ENCODE measurements at places on chromosomes 1 and 21.
A peak's percentile ranks its signal among the peaks of the same experiment; 100 is the strongest.

- H3K27ac ChIP-seq = no peak overlapping the region
- H3K4me3 ChIP-seq = no peak overlapping the region
- DNase-seq = no peak
- H3K27me3 ChIP-seq = no peaks in the 10 kb centered on the region
- no peaks in the 10 kb centered on the region for H3K4me1 ChIP-seq
- H3K36me3 ChIP-seq = no peaks in the 10 kb centered on the region
These were observed 139.0 kb downstream of the GLIS1 start for GRCh38 chr1:53600001-53600400.

GRCh38 chr1:60345621-60346020 is 272.1 kb upstream of the C1orf87 start:
- H3K27ac ChIP-seq = no peak overlapping the region
- no peaks in the 10 kb centered on the region for H3K36me3 ChIP-seq
- no peaks in the 10 kb centered on the region for H3K27me3 ChIP-seq
- no peak overlapping the region for H3K4me3 ChIP-seq

- no peak overlapping the region for H3K27ac ChIP-seq
- DNase-seq = peak; percentile 9
- no peak overlapping the region for H3K4me3 ChIP-seq
- no peaks in the 10 kb centered on the region for H3K36me3 ChIP-seq
These were observed 45.6 kb downstream of the GLIS1 start for GRCh38 chr1:53693339-53693738.

- H3K36me3 ChIP-seq = no peaks in the 10 kb centered on the region
- no peak for DNase-seq
- no peak overlapping the region for H3K27ac ChIP-seq
- peaks cover 68% of the 10 kb centered on the region for H3K27me3 ChIP-seq
- H3K4me3 ChIP-seq = no peak overlapping the region
These were observed 281.7 kb downstream of the RRAGC start for GRCh38 chr1:38577937-38578270.

DNA sequence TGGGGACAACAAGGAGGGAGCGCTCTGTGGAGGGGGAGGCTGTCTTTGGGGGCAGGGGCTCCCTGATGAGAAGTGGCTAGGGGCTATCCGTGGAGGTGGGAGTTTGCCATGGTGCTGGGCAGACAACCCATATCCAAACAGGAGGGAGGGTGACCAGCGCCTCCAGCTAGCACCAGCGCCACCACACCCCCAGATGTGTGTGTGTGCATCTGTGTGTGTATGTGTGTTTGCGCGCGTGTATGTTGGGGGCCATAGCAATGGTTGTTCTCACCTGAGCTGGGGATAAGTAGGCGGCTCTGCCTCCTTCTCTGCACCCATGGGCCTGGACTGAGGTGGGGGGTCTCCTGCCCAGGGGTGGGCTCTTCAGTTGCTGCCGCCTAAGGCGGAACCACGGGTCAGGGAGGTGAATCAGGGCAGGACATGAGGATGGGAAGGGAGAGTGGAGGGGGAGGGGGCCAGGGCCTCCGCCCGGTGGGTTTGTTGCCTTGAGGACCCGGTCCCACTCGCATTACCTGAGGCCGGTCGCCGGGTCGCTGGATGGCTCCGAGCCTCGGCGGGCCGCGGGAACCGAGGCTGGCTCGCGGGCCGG is 345 bp downstream of the HPCAL4 start:
- no peaks in the 10 kb centered on the region for H3K4me1 ChIP-seq
- peaks cover 39% of the 10 kb centered on the region for H3K27me3 ChIP-seq
- no peaks in the 10 kb centered on the region for H3K36me3 ChIP-seq
- H3K4me3 ChIP-seq = no peak overlapping the region
- DNase-seq = no peak

- no peak overlapping the region for H3K4me3 ChIP-seq
- H3K36me3 ChIP-seq = peaks cover 13% of the 10 kb centered on the region
- no peaks in the 10 kb centered on the region for H3K4me1 ChIP-seq
- H3K27ac ChIP-seq = no peak overlapping the region
- no peak for DNase-seq
These were observed 70.2 kb downstream of the BACH1 start for GRCh38 chr21:29368906-29369305.

GRCh38 chr21:42609811-42610210 is 43.6 kb upstream of the PDE9A start:
- H3K4me3 ChIP-seq = no peak overlapping the region
- no peaks in the 10 kb centered on the region for H3K36me3 ChIP-seq
- no peak overlapping the region for H3K27ac ChIP-seq
- no peak for DNase-seq

DNA sequence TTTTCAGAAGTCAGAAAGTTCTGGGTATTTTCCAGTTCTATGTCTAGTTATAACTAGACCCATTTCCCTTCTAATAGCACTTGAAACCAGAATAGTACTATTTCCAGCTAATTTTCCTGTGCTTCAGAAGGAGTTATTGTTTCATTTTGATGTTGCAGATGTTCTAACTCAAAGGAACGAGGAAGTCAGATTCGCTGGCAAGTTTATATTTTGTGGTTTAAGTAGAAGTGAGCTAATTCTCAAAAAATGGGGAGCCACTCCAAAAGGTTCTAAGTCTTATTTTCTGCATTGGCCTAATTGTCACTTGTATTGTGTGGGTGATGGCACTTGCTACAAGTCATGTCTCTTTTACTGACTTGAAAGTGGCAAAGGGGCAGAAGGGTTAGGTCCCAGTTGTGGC is 18.1 kb downstream of the CCDC185 start:
- H3K27ac ChIP-seq = no peak overlapping the region
- no peak for DNase-seq
- H3K4me3 ChIP-seq = no peak overlapping the region
- no peaks in the 10 kb centered on the region for H3K27me3 ChIP-seq

GRCh38 chr1:240151136-240151735 is 59.6 kb downstream of the FMN2 start:
- no peak overlapping the region for H3K27ac ChIP-seq
- H3K4me3 ChIP-seq = no peak overlapping the region
- H3K4me1 ChIP-seq = peaks cover 9% of the 10 kb centered on the region
- DNase-seq = peak; percentile 92
- H3K36me3 ChIP-seq = no peaks in the 10 kb centered on the region
- H3K27me3 ChIP-seq = peaks cover 2% of the 10 kb centered on the region

GRCh38 chr21:44557491-44558328 is 885 bp downstream of the KRTAP10-3 start:
- no peaks in the 10 kb centered on the region for H3K4me1 ChIP-seq
- no peaks in the 10 kb centered on the region for H3K36me3 ChIP-seq
- H3K27me3 ChIP-seq = peaks cover 6% of the 10 kb centered on the region

DNA sequence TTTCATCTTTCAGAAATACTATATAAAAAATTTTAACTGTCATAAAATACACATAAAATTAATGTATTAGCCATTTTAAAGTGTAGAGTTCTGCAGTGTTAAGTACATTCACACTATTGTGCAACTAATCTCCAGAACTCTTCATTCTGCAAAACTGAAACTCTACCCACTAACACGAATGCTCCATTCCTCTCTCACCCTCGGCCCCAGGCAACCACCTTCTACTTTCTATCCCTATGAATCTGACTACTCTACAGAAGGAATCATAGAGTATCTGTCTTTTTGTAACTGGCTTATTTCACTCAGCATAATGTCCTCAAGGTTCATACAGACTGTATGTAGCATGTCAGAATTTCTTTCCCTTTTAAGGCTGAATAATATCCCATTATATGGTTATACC is 43.4 kb downstream of the LTN1 start:
- peaks cover 64% of the 10 kb centered on the region for H3K36me3 ChIP-seq
- no peaks in the 10 kb centered on the region for H3K27me3 ChIP-seq
- H3K4me1 ChIP-seq = no peaks in the 10 kb centered on the region
- no peak overlapping the region for H3K27ac ChIP-seq
- H3K4me3 ChIP-seq = no peak overlapping the region

- peak; percentile 94 for DNase-seq
- H3K36me3 ChIP-seq = no peaks in the 10 kb centered on the region
- H3K27ac ChIP-seq = peak overlapping the region; percentile 56
- H3K27me3 ChIP-seq = no peaks in the 10 kb centered on the region
These were observed 35.5 kb downstream of the AHDC1 start for GRCh38 chr1:27568300-27569087.

- no peak overlapping the region for H3K4me3 ChIP-seq
- no peak overlapping the region for H3K27ac ChIP-seq
- peaks cover 34% of the 10 kb centered on the region for H3K4me1 ChIP-seq
- no peaks in the 10 kb centered on the region for H3K27me3 ChIP-seq
These were observed 333.4 kb upstream of the ADGRL2 start for GRCh38 chr1:81467383-81467782.

DNA sequence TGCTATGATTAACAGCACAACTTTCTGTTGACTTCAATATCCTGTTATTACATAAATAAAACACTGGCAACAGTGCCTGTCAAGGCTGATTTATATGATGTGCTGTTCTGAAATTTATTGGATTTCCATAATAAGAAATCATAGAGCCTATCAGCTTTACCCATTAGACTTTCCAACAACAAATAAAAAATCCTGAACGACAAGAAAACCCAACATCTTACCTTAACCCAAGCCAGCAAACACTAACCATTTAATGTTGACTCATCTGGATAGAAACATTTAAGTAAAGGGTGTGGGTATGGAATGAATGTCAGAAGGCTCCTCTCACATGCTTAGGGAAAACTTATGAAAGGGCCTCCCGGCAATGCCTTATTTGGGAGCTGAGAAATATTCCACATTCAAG is 165.1 kb downstream of the SLC45A1 start:
- H3K4me3 ChIP-seq = no peak overlapping the region
- H3K27me3 ChIP-seq = no peaks in the 10 kb centered on the region
- H3K27ac ChIP-seq = no peak overlapping the region
- peaks cover 7% of the 10 kb centered on the region for H3K36me3 ChIP-seq
- H3K4me1 ChIP-seq = no peaks in the 10 kb centered on the region

- no peaks in the 10 kb centered on the region for H3K36me3 ChIP-seq
- DNase-seq = peak; percentile 86
- no peaks in the 10 kb centered on the region for H3K27me3 ChIP-seq
- no peak overlapping the region for H3K27ac ChIP-seq
- H3K4me1 ChIP-seq = peaks cover 7% of the 10 kb centered on the region
These were observed 25.5 kb downstream of the TNFRSF8 start for GRCh38 chr1:12088607-12089006.

DNA sequence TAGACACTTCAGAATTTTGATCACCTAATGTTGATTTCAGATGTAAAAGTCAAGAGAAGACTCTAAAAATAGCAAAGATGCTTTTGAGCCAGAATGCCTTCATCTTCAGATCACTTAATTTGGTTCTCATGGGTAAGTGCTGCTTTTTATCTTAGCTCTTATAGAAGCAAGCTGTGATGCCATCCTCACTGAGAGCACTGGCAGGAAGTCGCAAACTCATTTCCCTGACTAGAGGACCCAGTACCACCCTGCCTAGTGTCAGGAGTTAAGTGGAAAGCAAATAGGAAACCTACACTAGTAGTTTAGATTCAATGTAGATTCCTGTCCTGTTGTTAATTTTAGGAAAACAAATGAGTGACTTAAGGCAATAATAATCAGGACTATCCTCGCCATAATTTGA is 12.1 kb downstream of the IFNAR2 start:
- peaks cover 85% of the 10 kb centered on the region for H3K4me1 ChIP-seq
- peak; percentile 41 for DNase-seq
- H3K4me3 ChIP-seq = no peak overlapping the region
- H3K27ac ChIP-seq = no peak overlapping the region
- H3K27me3 ChIP-seq = no peaks in the 10 kb centered on the region
- peaks cover 36% of the 10 kb centered on the region for H3K36me3 ChIP-seq

- no peaks in the 10 kb centered on the region for H3K27me3 ChIP-seq
- no peak overlapping the region for H3K27ac ChIP-seq
- H3K36me3 ChIP-seq = peaks cover 97% of the 10 kb centered on the region
- H3K4me3 ChIP-seq = no peak overlapping the region
These were observed 16.2 kb downstream of the CHRNB2 start for GRCh38 chr1:154583773-154584172.

DNA sequence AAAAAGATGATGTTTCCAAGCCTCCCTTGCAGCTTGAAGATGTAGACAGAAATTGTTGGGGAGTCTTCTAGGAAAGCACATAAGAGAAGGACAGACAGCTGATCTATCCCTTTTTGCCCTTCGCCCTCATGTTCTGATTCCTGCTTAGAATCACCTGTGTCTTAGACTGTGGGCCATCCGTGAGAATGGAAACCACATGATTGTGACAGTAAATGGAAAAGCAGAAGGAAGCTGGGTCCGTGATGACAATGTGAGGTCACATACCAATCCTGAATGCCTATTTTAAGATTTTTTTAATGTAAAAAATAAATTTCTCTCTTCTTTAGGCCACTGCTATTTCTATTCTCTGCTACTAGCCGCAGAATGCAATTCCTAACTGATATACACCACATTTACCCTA is 67.7 kb upstream of the C1orf87 start:
- no peaks in the 10 kb centered on the region for H3K27me3 ChIP-seq
- H3K36me3 ChIP-seq = no peaks in the 10 kb centered on the region
- H3K4me3 ChIP-seq = no peak overlapping the region
- peak; percentile 64 for DNase-seq

DNA sequence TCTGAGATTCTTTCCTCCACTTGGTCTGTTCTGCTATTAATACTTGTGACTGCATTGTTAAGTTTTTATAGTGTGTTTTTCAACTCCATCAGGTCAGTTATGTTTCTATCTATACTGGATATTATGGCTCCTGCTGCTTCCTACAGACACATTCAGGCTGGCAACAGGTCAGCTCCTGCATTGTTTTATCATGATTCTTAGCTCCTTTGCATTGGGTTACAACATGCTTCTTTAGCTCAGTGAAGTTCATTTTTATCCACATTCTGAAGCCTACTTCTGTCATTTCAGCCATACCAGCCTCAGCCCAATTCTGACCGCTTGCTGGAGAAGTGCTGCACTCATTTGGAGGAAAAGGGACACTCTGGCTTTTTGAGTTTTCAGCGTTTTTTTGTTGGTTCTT is 37.3 kb upstream of the F3 start:
- H3K36me3 ChIP-seq = no peaks in the 10 kb centered on the region
- no peak overlapping the region for H3K4me3 ChIP-seq
- no peaks in the 10 kb centered on the region for H3K4me1 ChIP-seq
- DNase-seq = no peak
- no peaks in the 10 kb centered on the region for H3K27me3 ChIP-seq

DNA sequence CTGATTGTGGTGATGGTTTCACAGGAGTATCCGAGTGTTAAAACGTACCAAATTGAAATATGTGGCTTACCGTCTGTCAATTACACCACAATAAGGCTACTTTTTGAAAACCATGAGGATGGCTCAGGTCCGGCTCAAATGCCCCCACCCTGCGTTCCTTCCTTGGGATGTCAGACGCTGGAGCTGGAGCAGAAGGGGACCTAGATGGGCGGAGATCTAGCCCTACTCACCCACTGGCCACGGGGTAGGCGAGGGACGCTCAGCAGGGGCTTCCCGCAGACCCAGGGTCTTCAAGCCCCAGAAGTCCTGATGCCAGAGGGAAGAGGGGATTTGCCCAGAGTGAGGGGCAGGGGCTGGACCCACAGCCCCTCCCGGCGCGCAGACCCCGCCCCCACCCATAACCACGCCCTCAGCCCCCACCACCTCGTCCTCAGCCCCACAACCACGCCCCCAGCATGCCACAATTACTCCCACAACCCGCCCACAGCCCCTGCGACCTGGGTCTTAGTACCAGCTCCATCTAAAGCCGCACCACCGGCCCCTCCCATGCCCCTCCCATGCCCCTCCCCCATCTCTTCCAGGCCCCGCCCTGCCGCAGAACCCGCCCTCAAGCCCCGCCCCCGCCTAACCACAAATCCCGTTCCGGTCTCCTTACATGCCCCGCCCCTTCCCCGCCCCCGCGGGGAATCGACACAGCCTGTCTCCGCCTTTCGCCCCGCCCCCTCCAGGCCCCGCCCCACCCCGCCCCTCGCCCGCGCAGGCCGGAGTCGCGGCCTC is at the start of gene LRRC3:
Gene LRRC3, plus strand, starts transcription at position 764 of the 777 bp plus-strand sequence. CDS start 1,135 bp downstream, outside the sequence.
- peak within 1 kb of the TSS; percentile 61 for H3K4me3 ChIP-seq
- H3K27me3 ChIP-seq = peaks cover 7% of the 10 kb centered on the region
- H3K4me1 ChIP-seq = no peaks in the 10 kb centered on the region
- no peaks in the 10 kb centered on the region for H3K36me3 ChIP-seq
- no peak within 1 kb of the TSS for H3K27ac ChIP-seq

GRCh38 chr1:156809281-156809680 is 7.4 kb downstream of the SH2D2A start:
- no peaks in the 10 kb centered on the region for H3K4me1 ChIP-seq
- DNase-seq = no peak
- H3K27me3 ChIP-seq = no peaks in the 10 kb centered on the region
- H3K27ac ChIP-seq = no peak overlapping the region
